ENCODE measurements at places on chromosomes 12 and 14. TPM values are rescaled to one million over a fixed set of nuclear protein-coding genes. Genes with fewer than 3 reads are reported as not detected.

FAM181A gene
- not detected for total RNA-seq

TOGARAM1 gene
- total RNA-seq: 5.4 TPM

FAM222A gene
- 3.8 TPM for total RNA-seq

LRRC74A gene
- not detected for total RNA-seq

CCDC88C gene
- total RNA-seq: 6.5 TPM

SLC16A7 gene
- 0.21 TPM for total RNA-seq

FGF6 gene
- not detected for total RNA-seq

SERPINA10 gene
- total RNA-seq: not detected

KRT79 gene
- total RNA-seq: 0.21 TPM

TPPP2 gene
- not detected for total RNA-seq

Data from A549 treated with RU486 at 1 μM for 4 hours (cell line).